ENCODE measurements at places on chromosomes 12 and 14.

DNA sequence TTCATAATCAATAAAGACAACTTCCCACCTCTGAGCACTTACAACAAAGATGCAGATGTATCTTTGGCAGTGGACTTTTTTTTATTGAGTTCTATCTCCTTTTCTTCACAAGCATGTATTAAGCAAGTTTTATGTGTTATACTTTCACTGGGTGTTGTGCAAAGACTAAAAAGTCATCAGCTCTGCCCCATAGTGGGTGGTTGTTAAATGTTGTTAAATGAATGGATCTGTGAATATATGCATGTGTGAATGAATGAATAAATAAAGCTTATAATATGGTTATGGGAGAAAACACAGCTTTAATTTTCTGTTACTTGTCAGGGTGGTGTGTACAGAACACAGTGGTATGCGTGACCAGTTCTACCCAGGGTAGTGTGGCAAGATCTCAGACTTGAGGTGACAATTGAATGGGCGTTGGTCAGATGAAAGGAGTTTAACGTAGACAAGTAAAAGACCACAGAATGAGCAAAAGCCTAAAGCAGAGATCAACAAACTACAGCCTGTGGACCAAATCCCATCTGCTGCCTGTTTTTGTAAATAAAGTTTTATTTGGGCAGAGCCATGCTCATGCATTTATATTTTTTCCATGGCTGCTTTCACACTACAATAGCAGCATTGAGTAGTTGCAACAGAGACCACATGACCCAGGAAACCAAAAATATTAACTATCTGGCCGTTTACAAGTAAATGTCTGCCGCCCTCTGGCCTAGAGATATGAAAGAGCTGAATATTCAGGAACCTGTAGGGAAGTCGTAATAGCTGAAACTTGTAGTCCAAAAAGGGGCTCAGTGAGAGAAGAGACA is 207.4 kb upstream of the EEA1 start:
- DNase-seq = no peak

- DNase-seq = no peak
These were observed 78.7 kb downstream of the PPM1A start for GRCh38 chr14:60327447-60328331.

GRCh38 chr12:12689647-12690300 is 6.2 kb downstream of the GPR19 start:
- DNase-seq = no peak

GRCh38 chr12:30930641-30931040 is 4.1 kb downstream of the TSPAN11 start:
- DNase-seq = no peak

- no peak for DNase-seq
These were observed 58.9 kb upstream of the PLEKHG3 start for GRCh38 chr14:64645220-64645892.

GRCh38 chr12:116060764-116061163 is 216.7 kb downstream of the MED13L start:
- no peak for DNase-seq
